Stromal cell of bone marrow (primary cell): ENCODE measurements at places on chromosomes 4 and X.
A peak's percentile ranks its signal among the peaks of the same experiment; 100 is the strongest.

- no peak for DNase-seq
These were observed 29.2 kb downstream of the MSN start for GRCh38 chrX:65696613-65697012.

- DNase-seq = peak; percentile 23
These were observed 41.0 kb upstream of the UCP1 start for GRCh38 chr4:140609548-140610425.

GRCh38 chr4:26507286-26507685 is 17.0 kb upstream of the CCKAR start:
- DNase-seq = no peak

DNA sequence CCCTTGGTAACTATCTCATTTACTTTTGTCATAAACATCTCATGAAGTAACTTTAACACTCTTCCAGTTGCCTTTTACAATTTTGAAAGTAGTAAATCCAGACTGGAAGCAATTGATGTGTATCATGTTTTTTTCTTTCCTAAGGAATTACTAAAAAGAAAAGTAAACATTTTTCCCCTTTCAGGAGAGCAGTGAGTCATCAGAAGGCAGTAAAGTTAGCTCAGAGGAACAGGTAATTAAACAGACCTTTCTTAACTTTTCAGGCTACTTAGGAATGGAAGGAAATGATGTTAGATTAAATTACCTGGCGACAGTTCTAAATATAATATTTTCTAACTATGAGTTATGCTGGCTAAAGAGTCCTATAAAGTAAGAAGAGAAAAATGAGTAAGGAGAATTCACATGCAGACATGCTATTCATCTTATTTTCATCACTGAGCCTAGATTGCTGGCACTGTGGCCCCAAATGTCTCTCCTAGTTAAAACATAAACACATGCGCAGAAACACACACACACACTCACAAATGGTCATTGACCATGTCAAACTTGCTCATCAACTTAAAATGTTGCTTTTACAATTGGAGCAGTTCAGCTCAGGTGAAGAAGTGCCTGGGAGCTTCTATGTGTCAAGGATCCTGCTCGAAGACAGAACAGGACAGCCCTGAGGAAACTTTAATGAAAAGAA is 9.3 kb downstream of the DMP1 start:
- no peak for DNase-seq

GRCh38 chr4:72875545-72875944 is 194.0 kb downstream of the COX18 start:
- DNase-seq = no peak

GRCh38 chr4:3313139-3313538 is 20.3 kb downstream of the RGS12 start:
- no peak for DNase-seq

DNA sequence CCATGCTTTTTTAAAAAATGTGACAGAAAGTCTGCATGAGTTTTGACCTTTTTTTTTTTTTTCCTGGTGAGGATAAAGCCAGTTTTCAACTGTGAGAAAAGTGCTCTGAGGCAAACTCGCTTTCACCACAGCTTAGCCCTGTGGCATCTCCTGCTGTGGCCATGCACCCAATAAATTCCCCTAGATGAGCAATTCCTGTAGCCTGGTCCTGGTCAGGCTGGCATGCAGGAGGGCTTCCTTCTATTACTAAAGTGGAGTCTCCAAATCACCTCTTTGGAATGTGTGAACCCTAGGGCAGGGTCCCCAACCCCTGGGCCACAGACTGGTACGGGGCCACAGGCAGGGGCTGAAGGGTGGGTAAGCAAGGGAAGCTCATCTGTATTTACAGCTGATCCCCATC is 265.4 kb downstream of the RAPGEF2 start:
- DNase-seq = no peak
